ENCODE measurements at places on chromosomes 1 and 21.

DNA sequence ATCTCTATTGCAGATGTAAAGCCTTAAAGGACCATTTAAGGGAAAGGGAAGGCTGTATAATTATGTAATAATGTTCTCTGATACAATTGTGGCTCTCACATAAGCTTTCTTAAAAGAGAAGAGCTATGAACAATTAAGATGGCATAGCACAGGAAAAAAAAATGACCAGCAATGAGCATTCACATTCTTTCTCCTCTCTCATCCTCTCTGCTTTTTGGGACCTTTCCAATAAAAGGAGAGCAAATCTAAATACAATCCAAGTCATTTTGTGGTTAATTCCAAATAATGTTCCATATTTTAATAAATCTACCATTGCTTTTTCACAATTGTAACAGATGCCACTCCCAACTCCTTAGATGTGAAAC lies 23.5 kb downstream of the SMYD3 start:
- no peak for DNase-seq

GRCh38 chr1:47435506-47436303 lies 2.1 kb upstream of the FOXD2 start:
- DNase-seq = no peak

DNA sequence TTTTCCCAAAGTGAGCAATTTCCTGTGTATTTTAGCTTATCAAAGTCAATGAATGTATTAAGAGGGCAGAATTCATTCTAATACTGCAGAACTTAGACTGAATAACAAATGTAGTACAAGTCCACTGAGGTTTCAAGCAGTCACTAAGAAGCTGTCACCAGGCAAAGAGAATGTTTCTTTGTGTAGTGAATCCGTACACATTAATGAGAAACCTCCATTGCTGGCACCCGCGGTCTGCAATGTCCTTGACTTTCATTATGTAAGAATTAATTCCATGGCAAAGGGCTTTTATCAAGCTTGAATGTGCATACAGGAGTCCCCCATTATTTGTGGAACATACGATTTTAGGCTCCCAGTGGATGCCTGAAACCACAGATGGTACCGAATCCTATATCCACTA lies 719.5 kb upstream of the TMPRSS15 start:
- DNase-seq = no peak

DNA sequence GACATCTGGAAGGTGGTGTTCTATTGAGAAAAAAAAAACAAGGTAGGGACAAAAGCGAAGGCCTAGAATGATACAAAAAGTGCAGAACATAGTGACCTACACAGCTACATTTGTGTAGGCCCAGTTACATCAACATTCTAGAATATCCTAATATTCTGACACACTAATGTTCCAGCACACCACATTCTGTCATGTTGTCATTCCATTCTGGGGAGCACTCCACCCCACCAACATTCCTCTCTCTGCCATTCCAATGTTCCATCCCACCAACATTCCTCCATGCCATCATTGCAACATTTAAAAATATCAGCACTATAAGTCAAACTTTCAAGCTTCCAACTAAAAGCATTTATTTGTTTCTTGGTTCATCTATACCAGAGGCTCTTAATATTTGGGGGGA lies 28.5 kb downstream of the COA7 start:
- no peak for DNase-seq

GRCh38 chr1:91731815-91732214 lies 154.1 kb downstream of the TGFBR3 start:
- no peak for DNase-seq

DNA sequence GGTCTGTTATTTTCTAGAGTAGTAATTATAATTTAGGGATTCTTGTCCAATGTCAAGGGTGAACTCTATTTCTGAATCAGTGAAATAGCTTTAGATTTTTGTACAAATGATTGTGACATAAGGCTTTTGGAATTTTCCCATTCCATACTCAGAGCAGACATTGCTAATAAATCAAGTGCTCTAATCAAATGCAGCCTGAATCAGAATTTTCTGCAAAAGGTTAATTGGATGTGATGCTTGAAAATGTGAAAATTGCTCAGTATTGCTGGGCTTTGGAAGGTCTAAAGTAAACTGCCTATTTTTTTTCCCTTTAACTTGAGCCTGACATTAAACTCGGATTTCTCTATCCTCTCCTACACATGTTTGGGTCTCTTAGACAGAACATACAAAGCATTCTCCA lies 23.2 kb downstream of the SGIP1 start:
- no peak for DNase-seq

DNA sequence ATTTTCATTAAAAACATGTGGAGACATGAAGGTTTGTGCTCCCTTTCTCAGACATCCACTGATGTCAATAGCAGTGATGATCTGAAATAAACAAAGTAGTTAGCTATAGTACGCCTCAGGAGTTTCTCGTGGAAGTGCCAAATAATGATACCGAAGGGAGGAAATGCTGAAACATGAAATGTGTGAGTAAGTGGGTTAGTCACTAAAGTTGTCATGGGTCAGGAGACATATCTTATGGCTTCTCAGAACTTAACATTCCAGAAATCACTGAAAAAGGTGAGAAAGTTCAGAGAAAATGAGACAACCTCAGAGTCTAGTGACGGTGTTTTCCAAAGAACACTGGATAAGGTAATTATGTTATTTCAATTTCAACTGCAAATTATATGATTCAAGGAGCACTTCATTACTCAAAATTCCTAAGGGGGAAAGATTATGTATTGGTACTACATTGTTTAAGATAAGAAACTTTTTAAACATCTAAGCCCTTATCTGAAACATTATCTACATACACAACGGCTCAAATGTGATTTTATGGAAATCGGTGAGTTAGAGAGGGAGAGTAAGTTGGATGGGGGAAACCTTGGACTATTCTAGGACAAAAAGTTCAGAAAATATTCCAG lies 20.6 kb downstream of the NIBAN1 start:
- no peak for DNase-seq

GRCh38 chr1:88973520-88974137 lies 18.8 kb downstream of the KYAT3 start:
- DNase-seq = no peak

DNA sequence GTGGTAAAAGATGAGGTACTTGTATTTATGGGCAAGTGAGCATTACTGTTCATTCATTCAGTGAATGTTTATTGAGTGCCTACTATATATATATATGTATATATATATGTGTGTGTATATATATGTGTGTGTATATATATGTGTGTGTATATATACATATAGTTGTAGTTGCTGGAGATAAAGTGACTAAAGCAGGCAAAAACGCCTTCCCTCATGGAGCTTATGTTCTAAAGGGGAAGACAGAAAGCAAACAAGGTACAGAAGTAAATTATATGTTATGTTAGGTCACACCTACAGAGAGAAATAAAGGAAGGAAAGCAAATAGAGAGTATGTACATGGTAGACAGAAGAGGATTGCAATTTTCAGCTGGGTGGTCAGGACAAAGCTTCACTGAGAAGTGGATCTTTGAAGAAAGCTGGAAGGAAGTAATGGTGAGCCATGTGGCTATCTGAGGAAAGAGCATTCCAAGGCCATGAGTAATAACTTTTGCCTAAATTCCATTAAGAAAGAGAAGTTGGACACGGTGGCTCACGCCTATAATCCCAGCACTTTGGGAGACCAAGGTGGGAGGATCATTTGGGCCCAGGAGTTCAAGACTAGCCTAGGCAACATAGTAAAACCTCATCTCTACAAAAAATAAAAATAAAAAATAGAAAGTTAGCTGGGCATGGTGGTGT lies 33.5 kb upstream of the KLF17 start:
- DNase-seq = no peak

DNA sequence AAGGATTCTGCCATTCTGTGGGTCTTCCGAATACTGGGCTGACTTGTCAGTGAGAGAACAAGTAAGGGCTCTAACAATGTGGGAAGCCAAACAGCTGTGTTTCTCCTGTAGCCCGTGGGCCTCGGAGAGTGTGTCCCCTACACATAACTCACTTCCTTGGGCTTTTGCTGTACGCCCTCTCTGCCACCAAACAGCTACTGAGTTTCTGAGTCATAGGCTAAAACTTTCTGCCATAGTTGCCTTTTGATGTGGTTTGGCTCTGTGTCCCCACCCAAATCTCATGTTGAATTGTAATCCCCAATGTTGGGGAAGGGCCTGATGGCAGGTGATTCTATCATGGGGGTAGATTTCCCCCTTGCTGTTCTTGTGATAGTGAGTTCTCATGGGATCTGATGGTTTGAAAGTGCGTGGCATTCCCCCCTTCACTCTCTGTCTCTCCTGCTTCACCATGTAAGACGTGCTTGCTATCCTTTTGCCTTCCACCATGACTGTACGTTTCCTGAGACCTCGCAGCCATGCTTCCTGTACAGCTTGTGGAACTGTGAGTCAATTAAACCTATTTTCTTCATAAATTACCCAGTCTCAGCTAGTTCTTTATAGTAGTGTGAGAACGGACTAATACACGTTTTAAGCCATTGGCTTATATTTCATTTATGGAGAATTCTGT lies 194.8 kb upstream of the HMCN1 start:
- DNase-seq = no peak

DNA sequence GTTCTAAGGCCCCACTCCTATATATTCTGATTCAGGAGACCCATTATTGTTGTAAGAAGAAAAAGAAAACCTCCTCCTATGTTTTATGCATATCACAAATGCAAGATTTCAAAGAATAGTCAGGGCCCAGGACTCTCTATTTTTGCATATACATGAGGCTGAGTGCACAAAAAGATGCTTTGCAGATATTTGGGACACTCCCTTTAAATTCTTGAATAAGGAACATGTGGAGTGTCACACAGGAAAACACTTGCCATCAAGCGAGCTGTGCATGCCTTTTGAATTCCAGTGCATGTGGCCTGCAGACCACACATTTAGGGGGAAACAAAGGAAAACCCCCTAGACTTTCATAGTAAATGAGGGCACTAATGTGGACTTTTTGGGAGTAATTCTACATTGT lies 5.6 kb downstream of the MAP3K7CL start:
- DNase-seq = no peak

- no peak for DNase-seq
These were observed 6.2 kb upstream of the KCNK2 start for GRCh38 chr1:215076322-215076721.

DNA sequence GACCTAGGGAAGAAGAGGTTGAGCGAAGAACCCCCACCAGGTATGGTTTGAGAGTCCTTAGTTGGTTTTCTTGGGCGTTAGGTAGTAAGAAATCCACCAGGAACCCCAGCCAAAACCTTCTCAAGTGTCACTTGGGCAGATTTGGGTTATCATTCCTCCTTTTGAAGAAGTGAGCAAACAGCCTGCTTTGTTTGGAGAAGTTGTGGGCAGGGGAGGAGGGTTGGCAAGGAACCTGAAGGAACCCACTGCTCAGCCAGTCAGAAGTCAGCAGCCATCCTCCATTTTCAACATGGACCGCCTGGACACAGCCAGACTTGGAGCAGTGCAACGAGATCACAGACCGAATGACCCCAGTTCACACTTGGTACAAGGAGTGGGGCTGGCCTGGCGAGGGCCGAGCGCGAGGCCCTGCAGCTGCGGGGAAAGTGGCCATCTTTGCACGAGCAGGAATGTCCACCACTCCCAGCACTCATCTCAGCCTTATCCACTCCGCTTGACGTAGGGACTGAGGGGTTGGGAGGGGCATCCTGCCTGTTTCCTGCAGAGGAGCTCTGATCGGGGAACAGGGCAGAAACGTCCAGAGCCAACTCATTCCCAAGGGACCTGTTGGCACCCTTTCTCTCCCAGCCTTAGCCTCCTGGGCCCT lies 7.2 kb downstream of the ADPRS start:
- DNase-seq = no peak

DNA sequence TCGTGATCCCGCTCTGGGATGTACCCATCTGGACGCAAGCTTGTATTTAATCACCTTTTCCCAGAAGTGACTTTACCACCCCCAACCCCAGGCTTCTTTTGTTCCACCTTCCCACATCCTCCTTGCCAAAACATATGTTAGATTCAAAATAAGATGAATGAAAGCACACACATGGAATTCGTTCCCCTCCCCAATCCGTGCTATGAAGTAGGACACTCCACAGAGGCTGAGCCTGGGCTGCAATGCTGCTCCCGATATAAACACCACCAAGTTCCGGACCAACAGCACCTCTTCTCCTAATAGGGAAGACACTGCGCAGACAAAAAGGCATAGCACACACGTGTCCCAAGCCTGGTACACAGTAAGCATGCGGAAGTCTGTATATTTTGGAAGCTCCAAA lies 86.1 kb downstream of the CLSTN1 start:
- DNase-seq = no peak

DNA sequence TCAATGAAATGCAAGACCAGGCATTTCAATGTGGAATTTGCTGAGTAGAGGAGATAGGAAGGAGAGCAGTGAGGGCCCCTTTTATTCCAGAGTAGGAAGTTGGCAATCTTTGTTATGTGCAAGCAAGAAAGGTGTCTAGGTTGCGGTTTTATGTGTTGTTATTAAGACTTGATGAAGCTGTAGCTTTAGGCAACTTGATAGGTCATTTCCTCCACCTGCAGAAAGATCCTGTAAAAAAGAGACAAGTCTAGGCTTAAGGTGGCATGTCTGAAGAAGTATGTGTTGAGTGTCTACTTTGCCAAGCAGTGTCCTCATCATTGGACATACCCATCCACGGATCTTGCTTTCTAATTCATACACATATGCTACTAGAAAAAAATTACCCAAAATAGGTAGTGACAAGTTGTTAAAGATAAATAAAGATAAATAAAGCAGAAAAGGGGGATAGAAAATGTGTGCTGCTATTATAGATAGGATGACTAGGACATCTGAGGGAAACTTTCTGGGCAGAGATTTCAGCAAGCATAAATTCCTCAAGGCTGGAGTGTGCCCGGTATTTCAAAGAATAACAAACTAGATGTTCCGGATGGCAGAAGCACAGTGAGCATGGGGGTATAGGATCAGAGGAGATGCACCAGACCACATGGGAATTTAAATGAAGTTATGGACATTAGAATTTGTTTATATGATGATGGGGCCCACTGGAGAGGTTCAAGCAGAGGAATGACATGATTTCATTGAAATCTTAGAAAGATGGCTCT lies 335.0 kb downstream of the TGFB2 start:
- no peak for DNase-seq

DNA sequence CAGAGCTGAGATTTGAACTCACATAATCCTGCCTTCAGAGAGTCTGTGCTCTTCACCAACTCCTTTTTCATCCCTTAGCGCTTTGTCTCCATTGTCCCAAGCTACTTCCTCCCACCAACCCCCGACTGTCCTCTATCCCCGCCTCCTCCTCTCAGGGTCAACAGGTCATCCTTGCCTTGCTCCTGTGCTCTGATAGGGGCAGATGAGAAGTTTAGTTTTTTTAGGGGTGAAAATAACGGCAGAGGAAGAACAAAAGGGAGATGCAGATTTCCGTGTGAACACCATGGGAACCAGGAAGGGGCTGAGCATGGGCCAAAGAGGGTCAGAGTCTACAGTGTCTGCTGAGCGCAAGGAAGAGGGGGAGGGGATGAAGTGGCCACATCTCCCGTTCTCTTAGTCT lies 31.9 kb downstream of the GLUL start:
- no peak for DNase-seq

DNA sequence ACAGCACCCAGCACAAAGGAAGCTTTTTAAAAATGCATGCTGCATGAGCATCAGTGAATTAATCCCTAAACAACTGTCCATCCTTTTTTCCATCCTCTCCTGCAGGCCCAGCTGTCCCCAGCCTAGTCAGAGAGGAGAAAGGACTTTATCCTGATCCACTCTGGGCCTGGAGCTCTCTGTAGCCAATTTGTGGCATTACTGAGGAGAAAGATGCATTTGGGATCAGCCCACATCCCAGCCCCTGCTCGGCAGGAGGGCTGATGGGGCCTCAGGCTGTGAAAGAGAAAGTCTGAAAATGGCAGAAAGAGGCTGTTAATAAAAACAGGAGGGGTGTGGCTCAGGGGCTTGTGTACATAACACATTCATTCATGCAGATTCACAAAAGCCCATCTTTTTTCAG lies 37.5 kb upstream of the ATP2B4 start:
- DNase-seq = no peak
